ENCODE measurements at places on chromosomes 1 and 21. TPM values are rescaled to one million over a fixed set of nuclear protein-coding genes. Genes with fewer than 3 reads are reported as not detected.

DNA sequence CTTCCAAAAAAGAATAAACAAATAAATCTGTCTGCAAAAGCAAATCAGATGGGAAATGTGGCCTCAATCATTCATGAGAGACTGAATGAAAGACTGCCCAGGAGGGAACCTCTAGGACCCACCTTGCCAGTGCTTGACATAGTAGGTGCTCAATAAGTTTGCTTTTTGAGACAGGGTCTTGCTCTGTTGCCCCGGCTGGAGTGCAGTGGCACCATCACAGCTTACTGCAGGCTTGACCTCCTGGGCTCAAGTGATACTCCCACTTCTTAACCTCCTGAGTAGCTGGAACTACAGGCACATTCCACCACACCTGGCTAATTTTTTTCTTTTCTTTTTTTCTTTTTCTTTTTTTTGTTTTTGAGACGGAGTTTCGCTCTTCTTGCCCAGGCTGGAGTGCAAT is 40.3 kb upstream of the CCSAP start:
- no peak for DNase-seq

GRCh38 chr1:48670234-48671020 is 106.3 kb downstream of the BEND5 start:
- no peak for DNase-seq

DNA sequence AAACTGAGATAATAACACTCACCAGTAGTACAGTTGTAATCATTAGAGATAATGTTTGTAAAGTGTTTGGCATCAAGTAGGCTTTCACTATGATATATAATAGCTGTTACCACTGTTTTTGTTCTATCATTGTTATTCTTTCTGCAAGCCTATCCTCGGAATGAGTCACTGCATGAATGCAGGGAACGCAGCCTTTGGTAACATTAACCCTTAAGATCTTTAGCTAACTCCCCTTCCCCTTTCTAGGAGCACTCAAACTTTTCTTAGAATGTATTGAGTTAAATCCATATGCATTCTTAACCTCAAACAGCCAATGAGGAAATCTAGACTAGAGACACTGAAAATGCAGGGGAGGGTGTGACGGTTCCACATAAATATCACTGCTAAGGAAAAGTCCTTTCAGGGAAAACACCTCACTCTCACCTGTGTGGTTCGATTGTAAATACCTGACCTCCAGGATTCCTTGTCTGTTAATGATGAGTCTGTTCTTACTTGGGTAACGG is 467.3 kb downstream of the SETD4 start:
- no peak for DNase-seq

GRCh38 chr1:193974286-193974798 is 787.9 kb upstream of the B3GALT2 start:
- DNase-seq, result no peak

DNA sequence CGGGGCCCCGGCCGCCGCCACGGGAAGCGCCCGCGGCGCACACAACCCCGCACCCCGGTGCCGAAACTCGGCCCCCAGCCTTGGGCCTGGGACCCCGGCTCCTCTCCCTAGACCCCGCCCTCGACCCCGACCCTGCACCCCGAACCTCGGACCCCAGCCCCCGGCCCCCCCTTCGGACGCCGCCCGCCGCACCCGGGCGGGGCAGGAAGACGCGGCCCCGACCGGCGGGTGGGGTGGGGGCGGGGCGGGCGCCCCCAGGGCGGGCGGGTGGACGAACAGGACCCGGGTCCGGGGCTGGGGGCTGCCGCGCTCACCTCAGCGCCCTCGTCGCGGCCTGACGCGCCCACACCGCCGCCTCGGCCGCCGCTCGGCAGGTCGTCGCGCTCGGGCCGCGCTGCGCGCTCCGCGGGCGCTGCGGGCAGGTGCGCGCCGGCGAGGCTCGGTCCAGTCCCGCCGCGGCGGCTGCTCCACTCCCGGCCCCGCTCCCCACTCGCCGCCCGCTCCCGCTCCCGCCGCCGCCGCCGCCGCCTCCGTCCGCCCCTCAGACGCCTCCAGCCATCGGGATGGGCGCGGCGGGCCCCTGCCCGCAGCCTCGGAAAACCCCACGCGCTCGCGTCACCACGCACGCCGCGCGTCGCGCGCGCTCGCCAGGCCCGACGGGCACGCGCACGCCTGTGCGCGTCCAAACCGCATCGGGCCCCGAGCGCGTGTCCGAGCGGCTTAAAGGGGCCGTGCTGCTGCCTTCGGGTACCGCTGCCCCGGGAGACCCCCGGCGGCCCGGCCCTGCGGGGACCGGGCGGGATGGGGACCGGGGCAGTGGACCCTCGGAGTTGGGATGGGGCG is at the start of gene GNB1:
TSS of gene GNB1 (minus strand) at position 582 of the 843 bp plus-strand sequence. CDS start 65,634 bp downstream, outside the sequence.
- DNase-seq, result no peak

DNA sequence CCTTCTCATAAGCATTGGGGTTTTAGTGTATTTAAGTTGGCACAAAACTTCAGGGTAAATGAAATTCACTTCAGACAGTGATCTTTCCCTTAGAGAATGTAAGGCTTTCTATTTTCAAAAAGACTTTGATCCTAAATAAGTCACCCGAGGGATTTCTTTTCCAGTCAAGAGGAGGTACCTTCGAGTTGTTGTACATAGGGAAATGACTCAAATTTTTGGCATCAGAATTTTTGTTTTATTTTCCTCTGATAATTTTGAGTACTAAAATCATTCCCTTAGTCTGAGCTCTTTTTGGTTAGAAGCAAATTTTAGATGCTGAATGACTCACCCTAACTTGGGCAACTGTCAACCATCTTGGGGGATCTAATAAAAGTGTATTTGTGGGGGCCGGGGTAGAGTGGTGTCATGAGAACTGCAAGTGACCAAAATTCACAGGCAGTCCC is 193.9 kb downstream of the DHRS3 start:
- no peak for DNase-seq

DNA sequence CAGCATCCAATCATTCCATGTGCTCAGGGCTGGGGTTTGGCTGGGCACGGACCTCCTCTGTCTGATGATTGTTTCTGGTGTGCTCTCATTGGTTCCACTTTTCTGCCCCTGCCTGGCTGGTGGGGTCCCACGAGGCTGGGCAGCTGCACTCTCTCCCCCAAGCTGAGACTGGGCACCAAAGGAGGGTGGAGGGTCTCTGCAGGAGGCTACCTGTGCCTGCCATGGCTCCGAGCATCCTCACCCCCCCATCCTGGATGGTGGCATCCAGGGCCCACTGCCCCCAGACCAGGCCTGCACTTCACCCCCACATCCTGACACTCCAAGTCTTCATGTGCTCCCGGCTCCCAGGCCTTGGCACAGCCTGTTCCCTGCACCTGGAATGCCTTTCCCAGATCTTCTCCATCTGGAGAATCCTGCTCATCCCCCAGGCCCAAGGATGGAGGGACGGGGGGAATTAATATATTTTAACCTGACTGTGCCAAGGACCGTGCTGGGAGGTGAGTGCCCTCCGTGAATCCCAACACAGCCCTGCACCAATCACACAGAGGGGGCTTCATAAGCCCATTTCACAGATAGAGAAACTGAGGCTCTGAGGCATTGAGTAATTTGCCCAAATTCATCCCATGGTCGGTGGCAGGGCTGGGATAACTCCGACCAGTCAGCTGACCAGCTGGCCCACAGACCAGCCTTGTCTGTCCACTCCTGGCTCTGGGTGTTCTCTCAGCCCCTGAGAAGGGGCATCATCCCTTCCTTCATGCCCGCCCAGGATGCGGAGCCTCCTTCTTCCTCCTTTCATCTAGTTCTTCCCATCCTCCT is 403.4 kb downstream of the MATN1 start:
- DNase-seq, result no peak

DNA sequence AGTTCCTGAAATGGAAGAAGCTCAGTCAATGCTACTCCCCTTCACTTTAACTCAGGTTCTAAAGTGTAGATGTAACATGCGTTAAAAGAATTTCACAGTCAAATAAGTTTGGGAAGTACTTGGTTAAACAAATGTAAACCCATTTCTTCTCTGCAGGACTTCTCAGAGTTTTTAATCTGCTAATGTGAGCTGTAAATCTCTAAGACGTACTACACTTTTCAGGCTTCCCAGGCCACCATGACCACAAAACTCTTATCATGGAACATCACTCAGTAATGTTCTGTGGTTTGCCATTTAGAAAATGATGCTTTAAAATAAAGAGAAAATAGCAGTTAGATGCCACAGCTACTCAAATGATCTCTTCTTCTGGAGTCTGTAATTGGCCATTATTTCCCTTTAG is 104.3 kb downstream of the HHIPL2 start:
- DNase-seq, result no peak

GRCh38 chr21:46082963-46083790 is 14.7 kb upstream of the COL6A2 start:
- no peak for DNase-seq

DNA sequence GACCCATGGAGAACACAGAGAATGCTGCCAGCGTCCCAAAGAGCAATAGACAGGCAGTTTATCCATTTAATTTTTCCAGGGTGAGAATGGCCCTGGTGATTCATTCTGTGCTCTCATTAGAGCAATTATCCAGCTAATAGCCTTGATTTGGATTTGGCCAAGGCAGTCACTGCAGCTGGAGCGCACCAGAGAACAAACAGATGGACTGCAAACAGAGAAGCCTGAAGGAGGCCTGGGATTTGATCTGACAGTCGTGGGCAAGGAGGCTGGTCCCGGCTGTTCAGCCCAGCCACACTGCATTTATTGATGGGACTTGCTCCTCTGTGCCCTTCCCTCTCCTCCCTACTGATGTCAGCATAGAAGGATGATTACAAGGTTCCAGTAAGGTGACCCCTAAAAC is 353.9 kb upstream of the C1orf174 start:
- no peak for DNase-seq

GRCh38 chr1:214329470-214330220 is 48.7 kb downstream of the SMYD2 start:
- no peak for DNase-seq

- DNase-seq, result no peak
Measured at GRCh38 chr1:219040291-219040690, 133.4 kb upstream of the LYPLAL1 start.

DNA sequence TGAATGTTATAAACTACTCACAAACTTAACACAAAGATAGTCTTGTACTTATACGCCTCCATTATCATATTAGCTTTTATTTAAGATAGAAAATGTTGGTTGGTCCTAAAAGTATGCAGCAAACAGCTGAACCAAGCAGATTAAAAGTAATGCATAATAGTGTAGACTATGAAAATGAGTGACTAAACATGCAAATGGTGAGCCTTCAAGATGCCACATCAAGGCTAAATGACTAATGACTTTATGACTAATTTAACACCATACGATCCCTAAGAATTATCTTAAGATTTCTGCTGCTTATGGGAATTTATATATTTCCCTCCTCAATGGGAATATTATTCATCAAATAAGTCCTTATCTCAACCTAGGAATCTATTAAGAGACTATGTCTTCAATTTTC is 4.6 kb downstream of the GPATCH2 start:
- no peak for DNase-seq

Gene PTPRC
- not detected for total RNA-seq

Gene ASTN1
- 0.23 TPM for total RNA-seq

Gene MCOLN2
- 2.5 TPM for total RNA-seq

Gene DNASE2B
- total RNA-seq, result not detected

Gene OVAAL
- total RNA-seq, result not detected

Gene MX2
- 0.12 TPM for total RNA-seq

Gene AK5
- 25.0 TPM for total RNA-seq

Gene C1QTNF12
- 1.7 TPM for total RNA-seq

Gene NR5A2
- not detected for total RNA-seq

Gene GUCA2A
- not detected for total RNA-seq

Gene LDLRAP1
- total RNA-seq, result 6.1 TPM

Data from epithelial cell of proximal tubule (primary cell).